Fibroblast of lung (primary cell): ENCODE measurements at places on chromosomes 4 and X. TPM values are rescaled to one million over a fixed set of nuclear protein-coding genes. Genes with fewer than 3 reads are reported as not detected.

DNA sequence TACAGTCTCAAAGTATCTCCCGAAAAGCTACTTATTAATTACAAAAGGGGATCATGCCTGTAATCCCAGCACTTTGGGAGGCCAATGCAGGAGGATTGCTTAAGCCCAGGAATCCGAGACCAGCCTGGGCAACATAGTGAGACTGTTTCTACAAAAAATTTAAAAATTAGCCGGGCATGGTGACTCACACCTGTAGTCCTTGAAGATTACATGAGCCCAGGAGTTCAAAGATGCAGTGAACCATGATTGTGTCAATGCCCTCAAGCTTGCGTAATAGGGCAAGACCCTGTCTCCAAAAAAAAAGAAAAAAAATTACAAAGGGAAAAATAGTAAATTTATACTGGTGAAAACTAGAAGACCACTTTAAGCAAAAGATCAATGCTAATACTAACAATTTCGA lies 3.3 kb upstream of the PORCN start:
- DNase-seq = no peak

CHIC1 gene
- total RNA-seq = 7.2 and 9.1 TPM in 2 replicates

GRCh38 chrX:128818690-128819089 lies 704.6 kb downstream of the SMARCA1 start:
- DNase-seq = no peak

DNA sequence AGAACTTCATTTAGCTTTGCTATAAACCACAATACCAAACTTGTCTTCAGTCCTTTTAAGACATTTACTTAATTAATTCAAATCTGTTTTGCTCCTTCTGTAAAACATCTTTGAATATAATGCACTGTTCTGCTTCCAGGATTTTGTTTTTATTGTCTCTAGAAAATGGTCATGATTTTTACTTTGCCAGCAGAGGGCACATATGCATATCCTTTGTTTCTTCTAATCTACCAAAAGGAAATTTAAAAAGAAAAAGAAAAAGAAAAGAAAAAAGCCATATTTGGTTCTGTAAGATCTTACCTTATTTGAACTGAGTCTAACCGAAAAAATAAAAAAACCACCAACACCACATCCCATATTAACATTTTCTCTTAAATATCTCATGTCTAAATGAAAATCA lies 101.9 kb upstream of the CCSER1 start:
- DNase-seq = peak; percentile 6

- no peak for DNase-seq
Measured at GRCh38 chrX:147781844-147782243, 129.9 kb upstream of the FMR1 start.

DNA sequence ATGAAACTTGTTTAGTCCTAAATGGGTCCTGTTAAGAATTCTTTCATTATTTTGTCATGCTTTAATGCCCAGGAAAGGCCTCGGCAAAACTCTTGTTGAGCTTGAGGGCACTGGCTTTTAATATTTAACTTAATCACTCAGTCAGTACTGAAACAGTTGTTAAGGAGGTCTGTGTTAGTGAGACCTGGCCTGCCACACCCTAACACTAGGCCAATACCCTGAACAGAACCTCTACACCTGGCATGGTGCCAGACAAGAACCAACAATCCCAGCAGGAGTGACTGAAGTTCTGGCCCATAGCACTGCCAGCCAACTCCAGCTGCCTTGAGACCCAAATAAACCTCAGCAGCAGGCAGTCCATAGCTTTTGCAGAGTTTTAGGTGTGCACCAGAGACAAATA lies 85.7 kb upstream of the ITM2A start:
- DNase-seq = no peak

GRCh38 chrX:46912603-46913491 lies 626 bp downstream of the JADE3 start:
- peak; percentile 20 for DNase-seq

GRCh38 chr4:167786504-167786903 lies 305.8 kb upstream of the ANXA10 start:
- DNase-seq = no peak

RBM46 gene
- total RNA-seq = under 0.01 TPM in 1 of 2 replicates, not detected in the other

DNA sequence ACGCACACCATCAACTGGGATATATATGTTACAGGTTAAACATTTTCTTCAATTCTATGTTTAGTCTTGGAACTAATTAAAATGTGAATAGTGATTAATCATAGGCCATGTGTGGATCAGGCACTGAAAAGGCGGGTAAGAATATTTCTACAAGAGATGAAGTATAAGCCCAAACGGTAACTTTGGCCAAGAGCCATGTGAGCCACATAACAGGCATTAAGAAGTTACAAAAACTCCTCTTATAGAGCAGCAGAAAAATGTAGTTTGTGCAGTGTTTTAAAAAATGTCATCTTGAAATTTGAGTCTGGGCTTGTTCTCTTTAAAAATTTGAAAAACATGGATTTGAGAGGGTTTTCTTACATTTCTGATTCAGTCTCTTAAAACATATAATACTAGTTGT lies 521.8 kb upstream of the DIPK2B start:
- DNase-seq = peak; percentile 65

- no peak for DNase-seq
Measured at GRCh38 chrX:45689971-45690370, 489.3 kb upstream of the DIPK2B start.

- no peak for DNase-seq
Measured at GRCh38 chrX:41033299-41033698, 51.9 kb upstream of the USP9X start.

GRCh38 chrX:43505769-43506168 lies 150.3 kb upstream of the MAOA start:
- DNase-seq = no peak

COL4A5 gene
- total RNA-seq = 54.7 and 55.7 TPM in 2 replicates

SPATA4 gene
- 0.26 and 0.66 TPM in 2 replicates for total RNA-seq

FGF5 gene
- 5.4 and 25.8 TPM in 2 replicates for total RNA-seq

AKAP4 gene
- total RNA-seq = not detected in 2 replicates

- DNase-seq = peak; percentile 53
Measured at GRCh38 chr4:155371432-155372043, 5.2 kb downstream of the MAP9 start.

NXF3 gene
- total RNA-seq = not detected in 2 replicates

DNA sequence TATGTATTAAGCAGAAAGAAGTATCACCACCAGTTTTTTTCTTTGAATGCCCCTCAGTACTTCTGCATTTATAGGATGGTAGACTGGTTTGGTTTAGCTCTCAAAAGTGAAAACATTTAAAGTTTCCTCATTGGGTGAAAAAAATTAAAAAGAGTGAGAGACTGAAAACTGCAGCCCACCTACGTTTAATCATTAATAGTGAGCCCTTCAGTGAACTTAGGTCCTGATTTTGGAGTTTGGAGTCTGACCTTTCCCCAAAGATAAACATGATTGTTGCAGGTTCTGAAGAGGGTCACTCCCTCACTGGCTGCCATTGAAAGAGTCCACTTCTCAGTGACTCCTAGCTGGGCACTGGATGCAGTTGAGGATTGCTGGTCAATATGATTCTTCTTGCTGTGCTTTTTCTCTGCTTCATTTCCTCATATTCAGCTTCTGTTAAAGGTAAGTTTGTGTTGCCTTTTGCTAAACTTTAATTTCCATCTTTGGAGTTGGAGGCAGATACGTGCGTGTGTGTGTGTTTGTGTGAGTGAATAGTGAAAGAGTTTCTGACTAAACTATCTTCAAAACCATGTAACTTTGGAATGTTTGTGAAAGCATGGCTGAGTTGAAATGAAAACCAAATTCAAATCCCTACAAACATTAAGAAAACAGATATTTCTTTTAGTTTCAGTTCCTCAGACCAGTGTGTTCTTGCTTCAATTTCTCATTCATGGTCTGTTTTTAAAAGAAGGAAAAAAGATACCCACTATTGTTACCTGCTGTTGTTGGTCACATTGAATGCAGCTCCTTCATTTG lies at the start of gene MTTP:
TSS of gene MTTP (plus strand) at position 295 of the 795 bp plus-strand sequence. CDS start at position 381, 86 bp downstream.
- no peak for DNase-seq

CT45A2 gene
- total RNA-seq = not detected in 2 replicates

ADH7 gene
- total RNA-seq = 0.17 TPM in 1 of 2 replicates, not detected in the other

SOX3 gene
- not detected in 2 replicates for total RNA-seq

GRCh38 chr4:176817204-176817603 lies 24.5 kb upstream of the VEGFC start:
- DNase-seq = no peak
